ENCODE measurements at places on chromosomes 4 and X.
A peak's percentile ranks its signal among the peaks of the same experiment; 100 is the strongest.

DNA sequence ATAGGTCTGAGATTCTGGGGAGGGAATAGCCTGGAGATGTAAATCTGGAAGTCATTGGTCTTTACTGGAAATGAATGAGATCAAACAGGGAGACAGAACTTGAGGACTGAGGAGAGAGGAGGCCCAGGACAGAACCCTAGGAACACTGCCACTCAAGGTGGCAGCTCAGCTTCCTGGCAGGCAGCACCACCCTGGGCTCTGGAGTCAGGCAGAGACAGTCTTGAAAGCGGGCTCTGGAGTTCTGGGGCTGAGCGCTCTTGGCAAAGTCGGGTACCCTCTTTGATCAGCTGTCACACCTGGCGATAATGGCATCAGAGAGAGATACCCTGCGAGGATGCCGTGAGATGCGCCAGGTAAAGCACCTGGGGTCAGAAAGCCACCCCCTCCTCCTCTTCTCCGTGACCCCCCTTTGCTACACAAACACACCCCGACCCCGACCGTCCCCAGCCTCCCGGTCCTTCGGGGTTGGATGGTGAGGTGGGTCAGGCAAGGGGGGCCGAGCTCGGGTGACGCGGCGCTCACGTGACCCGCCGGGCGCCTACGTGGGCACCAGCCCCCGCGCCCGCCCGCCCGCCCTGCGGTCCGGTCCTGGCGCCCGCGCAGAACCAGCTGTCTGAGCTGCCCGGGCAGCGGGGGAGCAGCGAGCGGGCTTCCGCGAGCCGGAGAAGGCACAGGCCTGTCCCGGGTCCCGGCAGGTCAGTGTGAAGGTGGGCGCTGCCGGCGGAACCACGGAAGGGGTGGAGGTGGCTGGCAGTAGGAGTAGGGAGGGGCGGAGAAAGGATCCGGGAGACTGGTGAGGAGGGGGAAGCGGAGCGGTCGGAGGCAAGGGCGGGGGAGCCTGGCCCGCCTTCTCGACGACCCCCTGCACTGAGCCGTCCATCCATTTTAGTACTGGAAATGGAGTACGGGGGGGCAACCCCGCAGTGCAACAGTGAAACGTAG, at the start of gene TCEAL3:
Gene TCEAL3 (plus strand): TSS at position 600 of the 942 bp plus-strand sequence. CDS start 1,102 bp downstream, outside the sequence.
- peak; percentile 19 for DNase-seq

GRCh38 chrX:134388161-134389109, 71.5 kb upstream of the HPRT1 start:
- no peak for DNase-seq

DNA sequence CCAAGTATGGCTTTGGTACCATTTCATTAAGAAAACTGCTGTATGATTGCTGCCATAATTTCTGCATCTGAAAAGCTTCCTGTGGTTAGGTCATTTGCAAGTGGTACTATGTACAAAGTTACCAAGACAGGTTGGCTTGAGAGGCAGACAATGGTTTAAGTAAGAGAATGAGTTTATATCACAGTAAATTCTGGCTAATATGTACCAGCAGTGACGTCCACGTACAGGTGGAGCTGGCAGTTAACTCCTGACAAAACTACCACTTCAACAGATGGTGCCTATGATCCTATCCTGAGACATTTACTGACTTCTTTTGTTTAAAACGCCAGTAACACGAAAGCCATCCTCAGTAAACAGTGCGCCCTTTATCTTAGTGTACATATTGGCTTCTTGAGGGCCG, 198.4 kb downstream of the NR3C2 start:
- no peak for DNase-seq

DNA sequence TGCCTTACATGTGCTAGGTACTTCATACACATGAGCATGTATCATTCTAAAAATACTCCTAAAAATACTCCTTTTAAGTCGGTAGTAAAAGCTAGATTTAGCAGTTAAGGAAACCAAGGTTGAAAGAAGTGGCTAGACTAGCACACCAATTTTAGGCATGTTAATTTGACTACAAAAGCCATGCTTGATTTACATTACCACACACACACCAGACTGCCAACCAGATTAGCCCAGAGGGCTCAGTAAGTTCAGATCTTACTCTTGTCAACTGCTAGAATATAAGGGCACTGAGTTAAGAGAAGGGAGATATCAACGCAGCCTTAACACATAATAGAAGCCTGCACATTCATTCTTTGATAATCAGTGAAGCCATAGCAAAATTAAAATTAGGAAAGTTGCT, 117.9 kb downstream of the MID1IP1 start:
- no peak for DNase-seq

GRCh38 chrX:115630204-115630603, 69.2 kb downstream of the PLS3 start:
- DNase-seq: no peak

DNA sequence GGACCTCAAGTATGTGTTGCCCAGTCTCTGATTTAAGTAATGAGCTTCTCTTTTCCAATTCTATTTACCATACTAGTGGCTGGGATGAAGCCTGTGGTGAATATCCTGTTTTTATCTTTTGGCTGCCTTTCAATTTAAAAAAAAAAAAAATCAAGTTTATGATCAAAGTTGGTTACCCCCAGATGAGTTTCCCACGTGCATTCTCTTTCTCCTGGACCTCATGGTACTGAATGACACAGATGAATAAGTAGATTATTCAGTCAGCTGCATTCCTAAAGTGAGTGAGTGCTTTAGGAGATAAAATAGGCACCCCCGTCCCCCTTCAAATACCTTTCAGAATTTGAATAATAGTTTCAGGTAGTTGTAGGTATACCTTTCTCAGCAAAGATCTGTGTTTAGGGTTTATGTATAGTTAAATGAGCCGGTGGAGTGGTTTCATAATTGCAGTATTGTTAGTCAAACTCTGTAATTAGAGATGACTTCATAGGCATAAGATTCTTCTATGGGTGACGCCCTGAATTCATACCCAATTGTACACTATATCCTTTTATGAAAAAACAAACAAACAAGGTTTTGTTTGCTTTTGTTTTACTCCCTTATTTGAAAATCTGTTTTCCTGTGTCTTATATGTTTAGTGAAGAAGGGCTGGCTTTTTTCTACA, 41.9 kb downstream of the PLS3 start:
- DNase-seq: no peak

- DNase-seq: no peak
Measured at GRCh38 chr4:25904748-25905082, 9.3 kb upstream of the SMIM20 start.

DNA sequence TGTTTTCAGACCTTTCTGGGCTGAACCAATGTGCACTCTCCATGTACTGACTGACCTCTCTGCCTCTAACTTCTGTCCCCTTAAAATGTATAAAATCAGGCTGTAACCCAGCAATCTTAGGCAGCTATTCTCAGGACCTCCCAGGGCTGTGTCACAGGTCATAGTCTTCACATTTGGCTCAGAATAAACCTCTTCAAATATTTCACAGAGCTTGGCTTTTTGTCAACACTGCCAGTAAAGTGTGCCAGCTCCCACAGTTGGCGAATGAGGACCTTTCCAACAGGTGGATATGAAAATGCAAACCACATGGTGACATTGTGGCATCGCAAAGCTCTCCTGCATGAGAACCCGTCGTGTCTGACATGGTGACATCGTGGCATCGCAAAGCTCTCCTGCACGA, 76.4 kb downstream of the ACOX3 start:
- no peak for DNase-seq

DNA sequence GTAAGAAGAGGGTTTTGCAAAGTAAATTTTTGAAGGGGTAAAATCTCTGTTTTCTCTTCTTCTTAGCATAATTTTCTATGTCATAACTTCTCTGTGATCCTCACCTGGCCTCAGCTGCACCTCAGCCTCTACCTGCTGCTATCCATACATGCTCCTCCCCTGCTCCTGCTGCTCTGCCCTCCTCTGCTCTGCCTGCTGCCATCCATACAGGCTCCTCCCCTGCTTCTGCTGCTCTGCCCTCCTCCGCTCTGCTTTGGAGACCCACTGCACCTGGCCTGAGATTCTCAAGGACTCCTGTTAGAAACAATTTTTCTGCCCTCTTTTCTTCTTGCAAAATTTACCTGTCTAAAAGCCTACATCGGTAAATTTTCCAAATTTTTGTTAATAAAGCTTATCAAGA, 388.6 kb upstream of the PITX2 start:
- DNase-seq: no peak

GRCh38 chr4:128528793-128529553, 241.4 kb upstream of the PGRMC2 start:
- no peak for DNase-seq

GRCh38 chrX:8042304-8042703, 115.1 kb upstream of the PNPLA4 start:
- DNase-seq: no peak

- DNase-seq: no peak
Measured at GRCh38 chrX:7711167-7711566, 131.8 kb upstream of the VCX start.

GRCh38 chr4:153223930-153224329, 19.7 kb downstream of the TRIM2 start:
- DNase-seq: no peak

DNA sequence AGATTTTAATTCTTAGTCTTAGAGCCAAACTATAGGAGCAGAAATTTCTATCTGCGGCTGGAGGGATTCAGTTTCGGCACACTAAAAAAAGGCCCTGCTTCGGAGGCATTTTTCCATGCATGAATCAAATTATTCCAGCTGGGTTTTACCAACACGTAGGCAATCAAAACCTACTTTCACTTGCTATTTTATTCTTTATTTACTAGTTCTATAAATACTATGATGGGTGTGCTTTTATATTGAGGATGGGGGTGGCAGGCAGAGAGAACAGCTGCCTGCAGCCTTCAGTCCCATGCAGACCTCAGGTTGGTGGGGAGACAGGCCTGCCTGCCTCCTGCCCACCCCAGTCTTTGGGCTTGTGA, 609.8 kb downstream of the BCOR start:
- DNase-seq: no peak

DNA sequence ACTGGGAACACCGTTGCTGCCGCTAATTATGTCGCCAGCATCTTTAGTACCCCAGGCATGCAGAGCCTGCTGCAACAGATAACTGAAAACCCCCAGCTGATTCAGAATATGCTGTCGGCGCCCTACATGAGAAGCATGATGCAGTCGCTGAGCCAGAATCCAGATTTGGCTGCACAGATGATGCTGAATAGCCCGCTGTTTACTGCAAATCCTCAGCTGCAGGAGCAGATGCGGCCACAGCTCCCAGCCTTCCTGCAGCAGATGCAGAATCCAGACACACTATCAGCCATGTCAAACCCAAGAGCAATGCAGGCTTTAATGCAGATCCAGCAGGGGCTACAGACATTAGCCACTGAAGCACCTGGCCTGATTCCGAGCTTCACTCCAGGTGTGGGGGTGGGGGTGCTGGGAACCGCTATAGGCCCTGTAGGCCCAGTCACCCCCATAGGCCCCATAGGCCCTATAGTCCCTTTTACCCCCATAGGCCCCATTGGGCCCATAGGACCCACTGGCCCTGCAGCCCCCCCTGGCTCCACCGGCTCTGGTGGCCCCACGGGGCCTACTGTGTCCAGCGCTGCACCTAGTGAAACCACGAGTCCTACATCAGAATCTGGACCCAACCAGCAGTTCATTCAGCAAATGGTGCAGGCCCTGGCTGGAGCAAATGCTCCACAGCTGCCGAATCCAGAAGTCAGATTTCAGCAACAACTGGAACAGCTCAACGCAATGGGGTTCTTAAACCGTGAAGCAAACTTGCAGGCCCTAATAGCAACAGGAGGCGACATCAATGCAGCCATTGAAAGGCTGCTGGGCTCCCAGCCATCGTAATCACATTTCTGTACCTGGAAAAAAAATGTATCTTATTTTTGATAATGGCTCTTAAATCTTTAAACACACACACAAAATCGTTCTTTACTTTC, 1.8 kb downstream of the UBQLN2 start:
- no peak for DNase-seq

DNA sequence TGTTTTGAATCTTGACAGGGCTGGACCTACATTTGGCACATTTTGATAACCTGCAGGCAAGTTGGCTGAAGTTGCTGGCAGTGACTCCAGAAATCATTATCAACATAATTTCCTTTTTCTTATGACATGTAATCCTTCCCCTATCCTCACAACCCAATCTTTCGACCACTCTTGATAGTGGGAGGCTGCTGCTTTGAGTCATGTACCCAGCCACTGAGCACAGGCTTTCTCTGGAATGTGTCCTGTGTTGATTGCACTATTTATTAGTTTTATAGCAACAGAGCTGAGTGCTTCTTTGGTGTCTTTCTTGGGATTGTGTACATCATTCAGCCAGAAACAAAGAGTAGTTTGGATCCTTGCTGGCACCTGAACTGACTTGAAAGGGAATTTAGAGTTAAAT, 183.1 kb upstream of the LEF1 start:
- no peak for DNase-seq

GRCh38 chr4:63348735-63349673, 1060.2 kb downstream of the TECRL start:
- no peak for DNase-seq

GRCh38 chr4:52721968-52722815, 29.0 kb downstream of the ERVMER34-1 start:
- no peak for DNase-seq

GRCh38 chr4:20421603-20421985, 169.9 kb downstream of the SLIT2 start:
- no peak for DNase-seq

DNA sequence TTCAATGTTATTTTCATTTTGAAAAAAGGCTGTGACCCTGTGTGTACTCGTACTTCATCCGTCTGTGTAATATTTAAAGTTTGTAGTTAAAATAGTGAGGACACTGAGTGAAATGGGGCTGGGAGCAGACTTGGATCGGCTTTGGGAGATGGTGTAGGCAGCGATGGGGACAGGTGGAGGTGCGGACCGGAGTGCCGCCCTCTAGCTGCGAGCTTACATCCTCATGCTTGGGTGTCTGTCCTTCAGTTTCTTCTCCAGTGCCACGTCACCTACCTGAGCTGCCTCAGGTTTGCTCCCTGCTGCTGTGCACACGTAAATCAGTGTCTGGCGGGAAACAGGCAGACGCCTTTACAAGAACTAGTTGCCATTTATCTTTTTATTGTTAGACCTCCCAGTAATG, 146.1 kb downstream of the GPR143 start:
- no peak for DNase-seq

DNA sequence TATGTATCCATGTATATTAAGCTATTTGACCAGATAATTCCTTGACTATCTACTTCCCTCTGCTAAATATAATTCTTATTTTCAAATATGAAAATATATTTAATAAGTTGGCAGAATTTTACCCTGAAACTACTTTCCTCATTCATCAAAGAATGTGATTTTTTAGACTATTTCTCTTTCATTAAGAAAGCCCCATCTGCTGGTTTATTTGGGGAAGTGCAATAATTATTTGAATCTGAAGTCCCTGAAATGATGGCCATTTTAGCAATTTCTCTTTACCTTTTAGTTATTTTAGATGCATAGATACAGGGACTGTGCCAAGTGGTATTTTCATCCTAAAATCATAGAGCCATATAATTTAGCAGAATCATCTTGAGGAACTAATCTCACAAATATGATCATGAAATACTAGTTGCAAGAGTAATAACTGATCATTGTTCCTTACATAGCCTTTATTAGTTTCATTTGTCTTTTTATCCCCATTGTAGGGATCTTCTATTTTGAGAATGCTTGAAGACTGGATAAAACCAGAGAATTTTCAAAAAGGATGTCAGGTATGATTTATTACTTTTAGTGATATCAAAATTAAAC, 39.0 kb downstream of the ENPEP start:
- DNase-seq: no peak
